ENCODE measurements at places on chromosomes 6 and 20. TPM values are rescaled to one million over a fixed set of nuclear protein-coding genes. Genes with fewer than 3 reads are reported as not detected.

Gene HSPA12B
- total RNA-seq, result 14.8 TPM

Gene PLEKHG1
- total RNA-seq, result 33.2 TPM

Gene CYP24A1
- total RNA-seq, result 0.69 TPM

Gene ZBTB46
- 13.4 TPM for total RNA-seq

Gene FOXC1
- total RNA-seq, result 57.0 TPM

Gene OR2H1
- total RNA-seq, result not detected

Gene FITM2
- total RNA-seq, result 16.5 TPM

Gene XKR7
- total RNA-seq, result 3.7 TPM

Gene SMIM28
- not detected for total RNA-seq

Gene CRISP2
- 0.44 TPM for total RNA-seq

Gene PSMB1
- total RNA-seq, result 207 TPM

Gene GSTA2
- not detected for total RNA-seq

Gene UFL1
- 30.0 TPM for total RNA-seq

Gene HLA-DQB1
- total RNA-seq, result 0.30 TPM

Gene TAP1
- total RNA-seq, result 20.0 TPM

- DNase-seq, result no peak
Observed at GRCh38 chr20:46400828-46401477, 5.5 kb downstream of the ELMO2 start.

- no peak for DNase-seq
Observed at GRCh38 chr6:3872370-3872854, 23.2 kb downstream of the FAM50B start.

DNA sequence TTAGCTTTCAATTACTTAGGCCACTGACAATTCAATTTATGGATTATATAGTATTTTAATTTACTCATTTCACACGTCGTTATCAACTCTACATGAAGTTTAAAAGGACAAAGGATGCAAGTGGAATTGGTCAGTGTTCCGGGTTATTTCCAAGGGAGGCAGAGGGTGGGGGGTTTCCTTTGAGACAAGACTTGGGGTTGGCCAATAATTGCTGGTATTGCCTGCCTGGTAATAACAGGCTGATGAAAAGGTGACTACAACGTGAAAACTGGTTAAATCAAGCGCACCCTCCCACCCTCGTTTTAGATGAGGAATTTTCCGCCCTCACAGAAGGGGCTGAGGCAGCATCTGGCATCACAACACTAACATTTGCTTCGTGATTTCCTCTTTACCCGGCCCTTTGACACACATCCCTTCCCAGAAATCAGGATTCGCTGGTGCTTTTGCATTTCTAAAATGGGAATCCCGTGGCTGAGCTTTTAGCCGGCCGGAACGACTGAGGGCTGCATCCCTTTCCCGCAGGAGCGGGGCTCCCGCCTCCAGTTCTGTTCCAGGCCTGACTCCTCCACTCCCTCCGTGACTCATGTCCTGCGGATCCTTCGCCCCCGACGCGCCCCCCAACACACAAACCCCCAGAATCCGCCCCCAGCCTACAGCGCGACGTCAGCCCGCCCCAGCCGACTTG lies 999 bp upstream of the PIM1 start:
- no peak for DNase-seq

DNA sequence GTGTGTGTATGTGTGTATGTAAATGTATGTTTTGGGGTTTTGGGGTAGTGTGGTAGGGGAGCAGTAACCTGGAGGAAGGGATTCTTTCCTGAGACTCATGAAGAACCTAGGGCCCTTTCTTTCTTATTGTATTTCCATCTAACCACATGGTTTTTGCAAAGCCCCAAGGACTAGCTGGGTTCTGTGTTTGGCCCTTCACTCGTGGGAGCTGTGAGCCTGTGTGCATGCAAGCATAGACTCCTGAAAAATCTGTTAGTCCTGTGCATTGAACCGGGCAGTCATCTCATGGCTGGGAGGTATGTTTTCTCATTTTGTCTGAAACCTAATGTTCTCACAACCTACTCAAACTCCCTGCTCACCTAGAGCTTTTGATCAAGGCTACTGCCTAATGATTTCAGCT lies 219.1 kb downstream of the PHACTR1 start:
- DNase-seq, result no peak

- no peak for DNase-seq
Observed at GRCh38 chr20:33709398-33709797, 10.7 kb downstream of the PXMP4 start.

DNA sequence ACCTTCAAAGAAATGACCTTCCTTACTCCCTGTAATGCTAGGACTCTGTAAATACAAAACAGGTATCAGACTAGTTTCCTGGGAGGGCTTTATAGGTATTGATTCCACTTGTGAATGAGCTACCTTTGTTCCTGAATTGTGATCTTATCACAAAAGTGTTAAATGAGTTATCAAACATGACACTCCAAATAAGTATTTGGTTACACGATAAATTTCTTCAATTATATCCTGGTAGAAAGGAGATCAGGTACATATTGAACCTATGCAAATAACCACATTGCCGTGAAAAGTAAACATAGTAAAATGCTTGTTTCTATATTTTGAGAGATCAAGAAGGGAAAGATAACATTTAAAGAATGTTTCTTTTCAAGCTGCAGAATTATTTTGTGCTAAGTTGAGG lies 285.3 kb downstream of the HIVEP2 start:
- DNase-seq, result no peak

- DNase-seq, result no peak
Observed at GRCh38 chr6:159565181-159565710, 127.8 kb downstream of the SOD2 start.

DNA sequence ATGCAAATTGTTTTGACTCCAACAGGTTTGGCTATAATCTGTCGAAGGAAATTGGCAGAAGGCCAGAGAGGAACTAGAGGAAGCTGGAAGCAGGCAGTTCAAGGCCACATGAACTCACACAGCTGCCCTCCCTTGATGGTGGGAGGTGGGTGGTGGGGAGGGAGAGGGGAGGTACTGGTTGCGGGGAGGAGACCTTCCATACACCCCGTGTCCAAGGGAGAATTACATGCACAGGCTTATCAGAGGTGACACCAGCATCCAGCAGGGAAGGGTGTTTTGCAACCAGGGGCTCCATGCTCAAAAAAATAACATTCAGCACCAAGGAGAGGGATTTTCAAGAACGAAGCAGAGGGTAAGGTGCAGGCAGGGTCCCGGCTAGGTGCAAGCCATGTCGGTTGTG lies 9.1 kb downstream of the PRND start:
- no peak for DNase-seq

DNA sequence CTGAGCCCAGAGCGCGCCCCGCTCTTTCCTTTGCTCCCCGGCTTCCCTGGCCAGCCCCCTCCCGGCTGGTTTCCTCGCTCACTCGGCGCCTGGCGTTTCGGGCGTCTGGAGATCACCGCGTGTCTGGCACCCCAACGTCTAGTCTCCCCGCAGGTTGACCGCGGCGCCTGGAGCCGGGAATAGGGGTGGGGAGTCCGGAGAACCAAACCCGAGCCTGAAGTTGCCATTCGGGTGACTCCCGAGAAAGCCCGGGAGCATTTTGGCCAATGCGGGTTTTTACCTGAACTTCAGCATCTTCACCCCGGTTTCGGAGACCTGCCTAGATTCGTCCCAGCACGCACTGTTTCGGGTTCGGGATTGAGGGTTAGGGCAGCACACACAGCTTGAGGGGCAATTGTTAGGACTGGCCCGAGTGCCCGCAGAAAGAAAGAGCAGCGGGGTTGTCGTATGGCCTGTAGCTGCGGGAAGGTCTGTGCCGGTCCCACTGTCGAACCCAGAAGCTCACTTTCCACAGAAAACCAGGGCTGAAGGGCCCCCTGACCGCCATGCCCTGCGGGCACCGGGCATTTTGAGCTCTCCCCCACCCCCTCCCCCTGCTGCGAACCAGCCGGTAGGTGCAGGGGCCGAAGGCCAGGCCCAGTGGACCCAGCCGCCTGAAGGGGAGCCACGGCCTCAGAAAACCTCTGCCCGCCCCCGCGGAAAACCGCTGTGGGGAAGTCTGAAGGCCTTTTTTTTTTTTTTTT lies 2.1 kb downstream of the FOXP4 start:
- DNase-seq, result no peak

- DNase-seq, result no peak
Observed at GRCh38 chr6:19879663-19880062, 42.5 kb downstream of the ID4 start.

- no peak for DNase-seq
Observed at GRCh38 chr6:90249034-90249433, 47.6 kb downstream of the BACH2 start.

DNA sequence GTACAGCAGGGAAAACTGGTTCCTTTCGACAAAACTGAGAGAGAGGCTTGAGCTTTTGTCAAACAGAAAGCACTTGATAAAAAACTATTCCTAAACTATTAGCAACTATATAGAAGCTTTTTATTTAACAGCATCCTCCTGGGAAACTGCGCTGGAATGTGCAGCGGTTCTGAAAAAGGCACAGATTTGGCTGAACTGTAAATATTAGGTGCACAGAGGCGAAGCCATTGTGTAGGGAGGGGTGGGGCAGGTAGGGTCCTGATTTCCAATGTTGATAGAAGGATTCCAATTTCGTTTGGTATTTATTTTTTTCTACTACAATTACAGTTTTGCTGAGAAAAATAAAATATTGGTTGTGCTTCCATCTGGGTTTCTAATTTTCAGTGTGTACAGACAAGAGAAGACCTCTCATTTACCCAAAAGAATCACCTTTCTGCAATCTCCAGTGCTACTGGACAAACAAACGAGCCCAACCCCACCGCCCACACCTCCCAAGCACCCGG lies 698 bp upstream of the SH3BGRL2 start:
- no peak for DNase-seq

GRCh38 chr6:112254921-112255320 lies 554 bp upstream of the LAMA4 start:
- no peak for DNase-seq

GRCh38 chr6:7234547-7234946 lies 78.5 kb downstream of the SSR1 start:
- DNase-seq, result no peak

- DNase-seq, result no peak
Observed at GRCh38 chr6:132132422-132132821, 181.2 kb upstream of the CCN2 start.

DNA sequence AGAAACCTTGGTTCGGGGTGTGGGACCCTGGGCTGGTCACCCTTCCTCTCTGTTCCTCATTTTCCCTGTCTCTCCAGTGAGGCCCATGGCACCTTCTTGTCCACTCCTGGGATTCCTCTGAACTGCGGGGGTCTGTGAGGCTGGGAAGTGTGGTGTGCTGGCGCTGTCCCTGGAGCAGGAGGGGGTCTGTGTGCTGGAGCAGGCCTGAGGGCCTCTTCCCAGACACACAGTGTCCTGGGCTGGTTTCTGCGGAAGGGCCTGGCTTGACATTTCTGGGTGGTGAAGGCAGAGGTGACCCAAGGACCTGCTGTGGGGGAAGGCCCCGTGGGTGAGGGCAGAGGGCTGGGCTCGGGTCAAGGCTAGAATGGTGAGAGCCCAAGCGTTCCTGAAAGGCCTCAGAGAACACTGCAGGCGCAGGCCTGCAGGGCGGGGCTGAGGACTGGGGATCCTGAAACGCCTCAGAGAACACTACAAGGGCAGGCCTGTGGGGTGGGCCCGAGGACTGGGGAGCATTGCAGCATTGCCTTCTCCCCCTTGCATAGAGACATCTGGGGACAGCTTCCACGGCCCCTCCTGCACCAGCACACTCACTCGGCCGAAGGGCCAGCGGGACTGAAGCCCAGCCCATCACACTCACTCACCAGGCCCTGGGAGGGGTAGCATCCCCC lies 10.6 kb upstream of the BAK1 start:
- DNase-seq, result no peak

DNA sequence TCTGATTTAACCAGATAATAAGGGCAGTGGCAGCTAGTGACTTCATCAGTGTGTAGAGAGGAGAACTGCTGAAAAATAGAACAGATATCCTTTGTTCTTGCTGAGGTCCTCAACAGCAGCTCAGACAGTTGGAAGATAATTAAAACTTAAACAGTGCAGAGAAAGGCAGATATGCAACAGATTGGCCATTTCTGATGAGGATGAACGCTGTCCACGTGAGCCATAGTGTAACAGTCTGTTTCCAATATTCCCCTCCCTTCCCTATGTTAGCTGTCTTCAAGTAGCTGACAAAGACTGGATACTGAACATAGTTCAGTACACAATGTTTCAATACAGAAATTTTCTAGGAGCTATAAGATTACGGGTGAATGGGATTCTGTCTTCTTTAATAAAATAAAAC lies 291.4 kb downstream of the BTBD9 start:
- peak; percentile 37 for DNase-seq

GRCh38 chr20:19381947-19382346 lies 169.5 kb downstream of the SLC24A3 start:
- no peak for DNase-seq

- peak; percentile 84 for DNase-seq
Observed at GRCh38 chr20:53623454-53624211, 30.0 kb upstream of the ZNF217 start.

- no peak for DNase-seq
Observed at GRCh38 chr6:90028995-90029635, 134.8 kb downstream of the GJA10 start.

DNA sequence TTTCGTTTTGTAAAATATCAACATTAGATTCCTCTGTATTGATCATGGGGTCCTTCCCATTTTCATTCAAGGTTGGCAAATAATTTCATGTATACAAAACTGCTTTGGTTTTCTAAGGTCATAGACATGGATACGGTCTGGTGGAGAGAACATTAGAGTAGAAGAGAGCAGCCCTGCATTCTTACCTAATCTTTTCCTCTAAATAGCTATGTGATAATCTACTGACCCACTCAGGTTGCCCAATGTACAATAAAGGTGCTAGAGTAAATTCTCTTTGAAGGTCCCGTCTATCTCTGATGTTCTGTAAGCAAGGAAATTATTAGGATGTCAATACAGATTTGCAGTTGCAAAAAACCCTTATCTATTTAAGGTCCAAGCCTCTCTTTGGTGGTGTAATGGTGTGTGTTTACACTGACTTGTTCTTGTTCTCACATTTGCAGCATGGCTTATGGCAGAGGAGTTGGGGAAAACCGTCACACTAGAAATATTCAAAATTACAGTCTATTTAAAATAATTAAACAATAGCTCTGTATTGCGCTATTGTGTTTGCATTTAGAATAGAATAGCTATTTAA lies 31.2 kb upstream of the NOX3 start:
- no peak for DNase-seq

GRCh38 chr6:33430334-33430733 lies 10.5 kb downstream of the SYNGAP1 start:
- no peak for DNase-seq

GRCh38 chr20:3777716-3778629 lies 3.3 kb downstream of the SPEF1 start:
- DNase-seq, result no peak

- no peak for DNase-seq
Observed at GRCh38 chr6:35725081-35725708, 11.6 kb upstream of the ARMC12 start.

DNA sequence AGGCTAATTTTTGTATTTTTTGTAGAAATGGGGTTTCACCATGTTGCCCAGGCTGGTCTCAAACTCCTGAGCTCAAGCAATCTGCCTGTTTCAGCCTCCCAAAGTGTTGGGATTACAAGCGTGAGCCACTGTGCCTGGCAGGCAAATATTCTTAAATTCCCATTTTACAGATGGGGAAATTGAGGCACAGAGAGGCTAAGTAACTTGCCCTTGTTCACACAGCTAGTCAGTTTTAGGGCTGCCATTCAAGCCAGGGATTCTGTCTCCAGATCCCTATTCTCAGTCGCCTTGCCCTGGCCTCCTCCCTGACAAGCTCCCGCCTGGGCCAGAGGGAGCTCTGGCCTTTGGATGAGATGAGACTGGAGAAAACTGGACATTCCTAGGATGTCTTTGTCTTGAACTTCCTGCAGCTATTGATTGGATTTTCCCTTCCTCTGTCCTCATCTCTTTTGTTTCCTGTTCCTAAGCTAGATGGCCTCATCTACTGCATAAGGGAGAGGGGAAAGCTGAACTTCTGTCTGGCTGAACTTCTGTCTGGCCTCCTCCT lies 90.5 kb downstream of the NDUFAF5 start:
- DNase-seq, result no peak

Data from spinal cord (tissue), 10 donors.